ENCODE measurements at places on chromosomes 16 and 17.

- DNase-seq = no peak
These were observed 16.3 kb downstream of the CYB561 start for GRCh38 chr17:63429766-63430165.

DNA sequence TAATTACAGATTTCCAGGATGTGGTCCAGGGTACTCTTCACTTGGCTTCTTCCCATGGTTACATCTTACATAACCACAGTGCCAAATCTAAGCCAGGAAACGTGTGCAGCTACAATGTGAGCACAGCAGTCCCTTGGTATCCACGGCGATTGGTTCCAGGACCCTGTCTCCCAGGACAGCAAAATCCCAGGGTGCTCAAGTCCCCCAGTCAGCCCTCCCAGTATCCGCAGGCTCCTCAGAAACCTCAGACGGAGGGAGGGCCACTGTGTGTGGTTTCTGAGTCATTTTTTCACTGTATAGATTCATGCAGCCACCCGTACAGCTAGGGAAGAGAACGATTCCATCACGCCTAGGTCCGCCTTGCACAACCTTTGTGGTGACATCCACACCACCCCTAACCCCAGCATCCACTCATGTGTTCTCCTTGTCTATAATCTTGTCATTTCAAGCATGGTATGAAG lies 11.1 kb upstream of the ATP2C2 start:
- DNase-seq = peak; percentile 87

DNA sequence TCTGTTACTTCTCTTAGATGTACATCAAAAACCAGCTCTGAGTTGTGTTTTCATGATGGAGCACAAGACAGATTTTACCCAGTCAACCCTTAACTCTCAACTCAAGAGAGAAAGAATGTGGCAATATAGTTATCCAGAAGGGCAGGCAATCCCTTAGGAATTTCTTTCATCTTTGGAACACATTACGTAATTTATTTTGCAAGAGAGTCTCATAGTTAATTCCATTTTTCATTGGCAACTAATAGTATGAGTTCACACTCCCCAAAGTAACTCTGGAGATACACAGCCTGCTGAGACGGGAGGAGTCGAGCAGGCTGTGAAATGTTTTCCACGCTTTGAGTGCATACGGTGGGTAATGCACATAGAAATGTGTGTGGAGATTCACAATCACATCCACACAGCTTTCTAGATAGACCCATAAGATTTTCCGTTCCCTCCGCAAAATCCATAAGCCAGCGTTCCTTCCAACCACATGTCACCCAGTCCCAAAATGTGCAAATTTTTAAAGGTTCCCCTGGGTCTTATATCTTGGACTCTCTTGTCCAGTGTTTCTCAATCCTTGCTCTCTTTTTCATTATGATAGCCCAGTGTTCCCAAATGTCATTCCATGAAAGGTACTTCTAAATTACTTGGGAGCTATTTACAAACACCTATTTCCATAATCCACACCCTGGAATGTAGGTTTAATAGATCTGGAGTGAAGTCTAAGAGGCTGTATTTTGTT lies 8.4 kb upstream of the CDRT4 start:
- no peak for DNase-seq

DNA sequence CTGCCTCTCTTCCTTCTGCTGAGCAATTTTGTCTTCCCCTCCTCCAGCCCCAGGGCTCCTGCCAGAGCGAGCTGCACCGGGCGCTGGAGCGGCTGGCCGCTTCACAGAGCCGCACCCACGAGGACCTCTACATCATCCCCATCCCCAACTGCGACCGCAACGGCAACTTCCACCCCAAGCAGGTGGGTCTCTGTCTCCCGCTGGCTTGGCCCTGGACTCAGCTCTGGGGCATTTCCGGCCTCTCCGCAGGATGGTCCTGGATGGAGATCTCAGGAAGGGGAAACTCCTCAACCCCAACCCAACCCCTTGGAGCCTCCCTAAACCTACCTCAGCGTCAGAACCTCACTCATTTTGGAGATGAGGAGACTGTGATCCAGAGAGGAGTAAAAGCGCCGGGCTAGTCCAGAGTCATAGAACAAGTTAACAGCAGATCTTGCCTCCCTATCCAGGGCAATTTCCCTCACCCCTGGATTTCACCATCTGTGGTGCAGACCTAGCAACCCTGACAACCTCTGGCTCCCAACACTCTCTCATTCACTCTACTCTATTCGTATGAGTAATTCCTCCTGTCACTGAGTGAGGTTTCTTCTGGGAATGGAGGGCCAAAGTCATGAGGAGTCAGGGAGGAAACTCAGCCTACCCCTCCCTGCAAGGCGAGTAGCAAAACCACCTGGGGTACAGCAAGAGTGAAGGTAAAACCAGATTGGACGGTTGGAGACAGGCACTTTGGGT lies 10.8 kb downstream of the IGFBP4 start:
- DNase-seq = no peak

GRCh38 chr16:31874366-31875111 lies 932 bp downstream of the ZNF267 start:
- DNase-seq = peak; percentile 34
